ENCODE measurements at places on chromosomes 11 and 22.

DNA sequence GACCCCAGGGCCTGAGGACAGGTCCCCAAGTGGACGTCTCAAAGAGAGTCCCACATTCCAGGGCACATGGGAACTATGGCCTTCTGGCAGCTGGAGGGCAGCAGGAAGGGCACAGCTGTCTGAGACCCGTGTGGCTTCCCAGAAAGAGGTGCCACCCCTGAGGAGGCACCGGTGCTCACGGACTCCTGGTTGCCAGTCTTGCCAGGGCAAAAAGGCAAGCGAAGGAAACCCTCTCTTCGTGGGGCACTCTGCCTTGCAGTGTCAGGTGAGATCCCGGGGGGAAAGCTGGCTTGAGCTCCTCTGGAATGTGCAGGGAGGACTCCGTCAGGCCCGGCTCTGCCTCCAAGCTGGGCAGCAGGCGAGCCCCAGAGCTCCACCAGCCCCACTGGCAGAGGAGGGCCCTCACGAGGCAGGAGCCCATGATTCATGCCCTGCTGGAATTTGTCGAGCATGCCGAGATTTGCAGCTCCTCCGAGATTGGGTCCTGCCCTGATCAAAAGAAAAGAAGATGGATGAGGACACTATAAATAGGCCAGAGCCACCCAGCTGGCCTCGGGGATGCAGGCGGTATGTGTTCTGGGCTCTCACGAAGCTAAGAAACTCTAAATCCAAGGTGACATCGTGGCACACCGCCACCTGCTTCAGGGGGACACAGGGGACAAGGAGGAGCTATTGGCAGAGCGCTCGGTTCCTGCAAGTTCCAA lies 9.9 kb upstream of the CELSR1 start:
- DNase-seq = peak; percentile 69

DNA sequence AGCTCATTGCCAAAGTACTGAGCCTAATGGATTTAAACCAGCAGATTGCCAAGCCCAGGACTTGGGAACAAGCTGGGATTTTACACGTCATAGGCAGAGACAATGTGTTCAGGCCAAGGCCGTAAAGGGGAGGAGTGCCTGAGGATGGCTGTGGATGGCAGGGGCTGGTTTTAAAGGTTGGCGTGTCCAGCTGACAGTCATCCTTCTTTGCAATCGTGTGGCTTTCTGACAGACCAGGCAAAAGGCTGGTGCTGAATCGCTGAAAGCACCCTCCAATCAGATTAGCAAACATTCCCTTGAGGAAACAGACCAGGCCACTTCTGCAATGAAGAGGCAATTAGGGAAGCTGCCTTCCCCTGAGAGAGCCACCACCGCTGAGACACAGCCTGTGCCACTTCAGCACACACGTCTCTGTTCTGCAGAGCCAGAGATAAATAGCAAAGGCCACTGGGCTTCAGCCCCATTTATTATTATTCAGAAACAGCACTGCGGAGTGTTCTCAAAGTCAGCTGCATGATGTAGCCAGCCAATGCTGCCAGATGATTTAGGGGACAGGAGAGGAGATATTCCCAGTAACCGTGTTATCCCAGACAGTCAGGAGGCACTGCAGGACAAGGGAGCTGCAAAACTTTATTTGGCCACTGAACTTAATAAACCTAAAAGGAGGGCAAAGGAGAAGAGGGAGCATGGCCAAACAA lies 54.2 kb upstream of the CSNK2A3 start:
- no peak for DNase-seq

- DNase-seq = no peak
Measured at GRCh38 chr22:37610480-37611129, 2.0 kb downstream of the GGA1 start.

DNA sequence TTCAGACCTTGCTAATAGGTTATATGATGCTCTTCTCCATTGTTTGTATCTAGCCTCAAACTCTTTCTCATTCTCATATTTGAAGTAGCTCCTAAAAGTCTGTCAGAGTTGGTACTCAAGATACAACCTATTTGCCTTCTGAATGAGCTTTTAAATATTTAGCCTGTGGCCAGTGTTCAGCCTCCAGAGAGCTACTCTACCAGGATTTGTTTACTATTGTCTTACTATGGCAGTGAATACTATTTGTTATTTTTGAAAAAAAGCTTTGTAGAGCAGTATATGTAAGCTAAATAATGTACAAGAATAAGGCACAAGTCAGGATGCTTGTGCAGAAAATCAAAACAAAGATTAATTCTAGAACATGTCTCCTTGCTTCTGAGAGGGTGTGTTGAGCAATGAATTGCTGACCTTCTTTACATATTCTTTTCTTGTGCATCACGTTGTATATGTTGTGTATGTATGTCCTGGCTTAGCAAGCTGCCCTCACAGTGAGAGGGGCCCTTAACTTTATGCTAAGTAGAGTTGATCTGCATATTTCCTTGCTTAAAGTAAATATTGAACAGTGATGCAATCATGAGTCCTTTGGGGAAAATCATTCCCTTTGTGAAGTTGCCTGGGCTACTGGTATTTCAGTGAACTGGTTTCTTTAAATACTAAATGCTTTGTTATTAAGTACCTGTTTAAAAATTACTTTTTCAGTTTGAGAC lies 438.0 kb downstream of the LUZP2 start:
- DNase-seq = peak; percentile 25

- no peak for DNase-seq
Measured at GRCh38 chr11:93274851-93275250, 55.7 kb upstream of the DEUP1 start.

DNA sequence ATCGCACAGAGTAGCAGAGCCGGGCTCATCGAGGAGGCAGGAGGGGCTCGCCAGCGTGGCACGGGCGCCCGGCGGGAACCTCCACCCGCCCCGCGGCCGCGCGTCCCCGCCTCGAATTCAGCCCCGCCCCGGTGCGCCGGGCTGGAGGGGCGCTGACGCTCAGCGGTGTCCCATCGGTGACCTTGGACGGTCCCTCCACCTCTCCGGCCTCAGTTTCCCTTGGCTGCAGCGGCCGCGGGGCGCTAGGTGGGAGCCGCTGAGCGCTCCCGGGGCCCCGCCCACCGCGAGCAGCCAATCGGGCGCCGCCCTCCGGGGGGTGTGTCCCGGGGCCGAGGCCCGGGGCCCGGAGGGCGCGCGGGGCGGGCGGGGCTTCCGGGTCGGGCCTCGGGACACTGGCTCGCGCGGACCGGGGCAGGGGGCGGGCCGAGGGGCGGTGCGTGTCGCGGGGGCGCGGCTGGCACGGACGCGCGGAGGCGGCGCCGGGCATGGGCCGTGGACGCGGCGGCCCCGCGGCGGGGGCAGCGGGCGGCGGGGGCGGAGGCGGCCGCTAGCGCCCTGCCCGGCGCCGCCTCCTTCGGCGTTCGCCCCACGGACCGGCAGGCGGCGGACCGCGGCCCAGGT lies at the start of gene PPARA:
Gene PPARA, plus strand, starts transcription at position 493 of the 621 bp plus-strand sequence. CDS start 47,858 bp downstream, outside the sequence.
- peak; percentile 67 for DNase-seq

DNA sequence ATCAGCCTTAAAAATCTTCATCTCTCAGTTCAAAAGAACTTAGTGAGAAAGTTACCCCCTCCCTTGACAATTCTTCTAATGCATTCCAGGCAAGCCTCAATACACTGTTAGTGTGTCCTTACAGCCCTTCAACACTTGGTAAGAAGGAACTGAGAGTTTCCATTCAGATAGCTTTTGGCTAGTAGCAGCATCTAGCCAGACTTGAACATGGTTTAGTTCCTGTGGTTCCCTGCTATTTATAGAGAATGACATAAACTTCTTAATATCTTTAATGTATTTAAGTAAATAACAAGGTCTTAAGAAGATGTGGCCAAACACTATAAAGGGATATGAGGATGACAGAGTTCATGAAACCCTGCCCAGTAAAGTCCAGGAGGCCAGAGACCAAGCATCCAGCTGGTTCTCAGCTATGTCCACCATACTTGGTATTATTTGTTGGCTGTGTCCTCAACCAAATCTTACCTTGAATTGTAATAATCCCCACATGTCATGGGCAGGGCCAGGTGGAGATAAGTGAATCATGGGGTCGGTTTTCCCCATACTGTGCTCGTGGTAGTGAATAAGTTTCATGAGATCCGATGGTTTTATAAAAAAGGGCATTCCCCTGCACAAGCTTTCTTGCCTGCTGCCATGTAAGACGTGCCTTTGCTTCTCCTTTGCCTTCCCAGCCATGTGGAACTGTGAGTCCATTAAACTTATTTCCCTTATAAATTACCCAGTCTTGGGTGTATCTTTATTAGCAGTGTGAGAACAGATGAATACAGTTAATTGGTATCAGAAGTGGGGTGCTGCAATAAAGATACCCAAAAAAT lies 132.4 kb downstream of the LARGE1 start:
- no peak for DNase-seq

DNA sequence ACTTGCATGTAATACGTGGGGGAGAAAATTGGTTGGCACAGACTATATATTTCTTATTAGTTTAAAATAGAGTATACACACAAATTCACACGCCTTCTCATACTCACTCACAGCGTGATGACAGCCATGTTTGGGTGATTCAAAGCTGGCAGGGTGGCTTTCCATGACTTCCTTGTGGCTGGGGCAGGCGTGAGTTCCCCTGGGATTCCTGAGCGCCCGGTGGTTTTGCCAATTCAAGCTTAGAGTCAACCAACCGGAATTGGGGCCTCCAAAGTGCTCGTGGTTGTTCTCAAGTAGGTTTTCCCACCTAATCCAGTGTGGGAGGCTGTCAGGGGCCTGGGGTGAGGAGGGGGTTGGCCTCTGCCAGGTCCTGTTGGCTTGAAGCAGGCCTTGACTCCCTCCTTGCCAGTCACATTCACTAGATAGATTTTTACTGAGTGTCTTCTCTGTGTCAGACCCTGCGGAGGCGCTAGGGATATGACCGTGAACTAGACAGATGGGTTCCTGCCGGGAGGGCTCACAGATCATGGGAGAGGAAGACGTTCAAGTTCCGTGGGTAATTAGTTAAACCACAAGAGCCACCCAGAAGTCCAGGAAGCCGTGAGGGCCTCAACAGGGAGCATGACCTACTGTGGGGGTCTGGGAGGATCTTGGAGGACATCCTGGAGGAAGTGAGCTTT lies 11.5 kb downstream of the PKNOX2 start:
- DNase-seq = no peak

Data from HCEC 1CT (cell line).